ENCODE measurements at places on chromosomes 2 and 18.

GRCh38 chr2:210263841-210264240 lies 38.6 kb upstream of the ACADL start:
- no peak for DNase-seq

DNA sequence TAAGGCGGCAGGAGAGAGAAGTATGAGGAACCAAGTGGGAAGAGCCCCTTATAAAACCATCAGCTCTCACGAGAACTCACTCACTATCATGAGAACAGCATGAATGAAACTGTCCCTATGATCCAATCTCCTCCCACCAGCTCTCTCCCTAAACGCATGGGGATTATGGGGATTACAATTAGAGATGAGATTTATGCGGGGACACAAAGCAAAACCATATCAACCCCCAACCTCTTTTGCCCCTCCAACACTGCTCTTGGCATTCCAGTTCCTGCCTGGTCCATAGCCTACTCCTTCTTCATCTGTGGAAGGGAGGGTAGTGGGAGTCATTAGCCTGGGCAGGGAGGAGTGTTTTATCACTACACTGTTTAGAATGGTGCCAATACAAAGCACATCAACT lies 1.4 kb upstream of the EHD3 start:
- no peak for DNase-seq

DNA sequence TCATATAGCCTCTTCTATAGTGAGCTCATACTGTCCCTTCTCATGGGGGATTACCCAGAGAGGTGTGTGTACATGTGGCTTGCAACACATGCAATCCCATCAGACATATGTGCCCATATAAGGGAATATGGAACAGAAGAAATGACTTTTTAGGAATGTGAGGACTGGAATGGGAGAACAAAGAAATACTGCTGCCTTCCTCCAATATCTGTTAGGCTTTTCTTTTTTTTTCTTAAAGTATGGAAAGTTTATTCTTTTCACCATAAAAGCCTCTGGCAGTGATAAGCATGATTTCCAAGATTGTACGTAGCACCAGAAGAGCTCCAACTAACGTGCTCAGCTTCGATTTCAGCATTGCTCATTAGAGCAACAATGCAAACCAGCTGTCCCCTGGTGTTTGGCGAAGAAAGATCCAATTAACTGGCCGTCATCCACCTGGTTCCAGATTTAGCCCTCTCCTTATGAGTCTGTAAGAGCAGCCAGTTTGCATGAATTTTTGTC lies 113.6 kb downstream of the ADCYAP1 start:
- DNase-seq = no peak

DNA sequence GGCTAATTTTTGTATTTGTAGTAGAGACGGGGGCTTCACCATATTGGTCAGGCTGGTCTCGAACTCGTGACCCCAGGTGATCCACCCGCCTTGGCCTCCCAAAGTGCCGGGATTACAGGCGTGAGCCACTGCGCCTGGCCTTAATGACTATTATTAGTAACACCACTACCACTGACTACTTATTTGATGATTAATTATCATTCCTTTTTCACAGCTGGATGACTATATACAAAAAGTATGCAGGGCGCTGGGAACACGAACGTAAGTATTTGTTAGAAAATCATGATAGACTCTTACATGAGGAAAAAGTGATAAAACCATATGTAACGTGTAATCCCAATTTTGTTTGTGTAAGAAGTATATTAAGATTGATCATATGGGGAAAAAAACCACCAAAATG lies 21.6 kb downstream of the DARS1 start:
- no peak for DNase-seq

DNA sequence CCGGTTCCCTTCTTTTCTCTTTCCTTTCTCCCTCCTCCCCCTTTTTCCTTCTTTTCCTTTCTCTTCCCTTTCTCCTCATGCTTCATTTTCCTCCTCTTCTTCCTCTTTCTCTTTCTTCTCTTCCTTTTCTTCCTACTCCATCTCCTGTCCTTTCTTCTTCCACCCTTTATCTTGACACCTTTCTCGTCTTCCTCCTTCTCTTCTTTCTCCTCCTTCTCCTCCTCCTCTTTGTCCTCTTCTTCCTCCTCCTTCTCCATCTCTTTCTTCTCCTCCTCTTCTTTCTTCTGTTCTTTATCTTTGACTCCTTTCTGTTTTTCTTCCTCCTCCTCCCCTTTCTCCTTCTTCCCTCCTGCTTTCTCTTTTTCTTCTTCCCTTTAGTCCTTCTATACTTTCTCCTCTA lies 53.2 kb downstream of the CELF4 start:
- no peak for DNase-seq

- no peak for DNase-seq
Measured at GRCh38 chr2:82675186-82675585, 1783.9 kb downstream of the SUCLG1 start.

DNA sequence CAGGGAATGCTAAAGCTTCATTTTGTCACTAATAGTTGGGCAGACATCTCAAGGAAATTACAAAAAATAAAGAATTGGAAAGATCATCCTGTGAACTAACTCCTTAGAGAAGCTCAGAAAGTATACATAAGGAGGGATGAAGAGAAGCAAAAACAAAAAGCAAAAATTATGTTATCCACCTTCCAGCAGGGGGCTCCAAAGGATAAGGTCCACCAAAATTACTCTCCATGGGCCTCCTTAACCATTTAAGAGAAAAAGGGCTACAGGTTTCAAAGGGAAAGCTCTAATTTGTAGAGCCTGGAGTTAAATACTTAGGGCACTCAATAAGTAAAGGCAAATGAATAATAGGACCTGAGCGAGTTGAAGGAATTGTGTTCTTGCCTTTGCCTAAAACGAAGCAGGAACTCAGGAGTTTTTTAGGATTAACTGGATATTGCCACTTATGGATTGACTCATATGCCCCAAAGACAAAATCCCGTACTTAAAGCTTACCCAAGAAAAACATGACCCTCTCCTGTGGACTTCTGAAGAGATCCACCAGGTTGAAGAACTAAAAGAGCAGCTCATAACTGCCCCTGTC lies 1167.9 kb downstream of the DSC3 start:
- no peak for DNase-seq

- DNase-seq = no peak
Measured at GRCh38 chr18:5388896-5389295, 93.4 kb upstream of the ZBTB14 start.

GRCh38 chr2:34664266-34664665 lies 1065.2 kb upstream of the FAM98A start:
- no peak for DNase-seq

DNA sequence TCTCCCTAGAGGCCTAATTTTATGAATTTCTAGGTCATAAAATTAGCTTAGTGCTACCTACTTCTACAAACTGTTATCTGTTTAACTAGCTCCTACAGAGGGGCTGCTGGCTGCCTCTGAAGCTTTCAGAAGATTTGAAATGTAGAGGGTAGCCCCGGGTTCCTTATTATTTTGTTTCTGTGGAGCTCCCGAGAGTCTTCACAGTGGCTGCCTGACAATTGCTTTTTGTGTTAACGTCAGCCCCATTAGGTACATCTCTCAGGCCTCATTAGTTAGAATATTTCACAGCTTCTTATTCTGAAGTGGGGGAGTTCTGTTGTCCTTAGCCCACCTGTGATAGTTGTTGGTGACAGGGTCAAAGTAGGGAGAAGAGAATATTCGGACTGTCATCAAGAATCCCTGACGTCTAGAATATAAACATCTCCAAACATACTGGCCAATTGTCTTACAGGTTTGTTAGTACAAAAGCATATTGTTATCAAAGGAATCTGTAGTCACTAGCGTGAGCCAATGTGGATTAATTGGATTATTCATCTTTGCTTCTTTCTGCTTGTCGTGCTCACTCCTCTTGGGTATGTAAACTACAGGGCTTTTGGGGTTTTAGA lies 77.5 kb downstream of the DIS3L2 start:
- DNase-seq = no peak

DNA sequence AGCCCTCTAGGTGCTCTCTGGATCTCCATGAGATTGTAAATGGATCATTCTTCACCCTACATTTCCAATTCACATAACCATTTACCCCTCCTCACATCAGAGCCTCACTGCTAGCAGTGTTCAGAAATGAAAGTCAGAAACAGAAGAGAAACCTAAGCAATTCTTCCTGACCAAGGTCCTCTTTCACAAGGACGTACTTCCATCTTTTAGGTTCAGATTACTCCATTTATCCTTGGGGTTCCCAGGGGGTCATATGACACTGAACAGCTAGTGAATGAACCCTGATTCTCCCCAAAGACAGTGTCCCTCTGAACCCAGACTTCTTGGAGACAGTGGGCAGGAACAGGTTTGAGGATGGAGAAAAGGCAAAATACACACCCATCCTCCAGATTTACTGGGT lies 12.9 kb upstream of the MARCO start:
- no peak for DNase-seq

GRCh38 chr2:162115076-162115475 lies 37.0 kb downstream of the GCG start:
- no peak for DNase-seq

DNA sequence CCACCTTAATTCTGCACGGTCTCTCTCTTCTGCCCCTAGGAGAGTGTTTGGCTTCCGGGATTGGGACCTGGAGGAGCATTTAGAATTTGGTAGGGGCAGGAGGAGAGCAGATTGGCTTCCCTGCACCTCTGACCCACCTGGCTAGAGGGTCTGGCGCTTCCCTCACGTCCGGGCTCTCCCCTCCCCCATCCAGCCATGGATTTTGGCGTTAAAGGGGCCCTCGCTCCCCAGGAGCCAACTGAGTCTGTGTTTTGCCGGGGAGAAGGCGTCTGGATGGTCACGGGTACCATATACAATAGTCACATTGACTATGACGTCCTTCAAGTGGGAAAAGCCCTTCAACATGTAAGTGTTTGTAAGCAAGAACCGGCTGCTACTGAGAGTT lies 6.6 kb downstream of the HOXD3 start:
- DNase-seq = no peak

All from T-helper 1 cell (primary cell).